ENCODE measurements at places on chromosomes 7 and 10.

DNA sequence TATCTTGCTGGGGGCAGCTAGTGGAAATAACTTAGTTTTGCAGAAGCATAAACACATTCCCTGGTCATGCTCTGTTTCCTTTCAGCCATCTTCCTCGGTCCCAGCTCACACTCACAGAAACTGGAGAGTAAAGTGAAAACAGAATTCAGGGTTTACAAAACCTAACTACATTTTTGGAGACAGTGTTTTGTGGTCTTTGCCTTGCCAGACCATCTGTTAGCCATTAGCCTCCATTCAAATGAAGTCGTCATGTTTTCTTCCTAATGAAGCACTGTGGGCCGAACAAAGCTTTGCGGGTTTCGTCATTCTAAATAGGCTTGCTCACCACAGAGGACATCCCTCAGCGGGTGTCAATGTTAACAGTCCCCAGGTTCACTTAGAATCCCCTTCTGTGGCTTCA lies 214.6 kb upstream of the TMEM72 start:
- no peak for DNase-seq

DNA sequence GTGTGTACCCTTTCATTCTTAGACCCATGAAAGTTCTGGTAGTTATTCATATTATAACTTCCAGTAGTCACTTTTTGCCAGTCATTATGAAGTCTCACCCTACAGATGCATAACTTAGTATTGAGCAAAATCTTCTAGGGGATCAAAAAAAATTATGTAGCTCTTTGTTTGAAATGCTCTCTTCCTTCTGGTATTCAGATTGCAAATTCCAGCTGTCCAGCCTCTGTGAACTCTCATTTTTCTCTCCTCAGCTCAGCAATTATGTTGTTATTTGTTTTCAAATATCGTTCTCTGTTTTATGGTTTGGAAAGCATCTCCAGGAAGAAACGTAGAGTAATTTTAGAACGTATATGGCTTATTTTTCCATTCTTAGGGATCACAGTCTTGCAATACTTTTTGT lies 442.5 kb downstream of the SEMA3D start:
- no peak for DNase-seq

DNA sequence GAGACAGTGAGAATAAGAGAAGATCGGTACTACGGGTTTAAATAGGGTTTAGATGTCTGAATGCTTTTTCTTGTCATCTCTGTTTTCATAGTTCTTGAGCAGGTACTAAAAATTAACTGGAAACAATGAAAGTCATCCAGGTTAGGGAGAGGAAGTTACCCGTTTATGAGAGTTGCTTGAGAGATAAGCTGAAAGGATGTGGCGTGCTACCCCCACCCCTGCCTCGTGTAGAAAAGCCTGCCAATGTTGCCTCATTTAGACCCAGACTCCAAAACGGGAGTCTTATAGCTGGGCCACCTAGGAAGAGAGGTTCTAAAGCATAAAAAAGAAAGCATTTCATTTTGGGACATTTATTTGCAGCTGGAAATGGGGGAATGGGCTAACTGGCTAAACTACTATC lies 10.2 kb downstream of the AKR1C4 start:
- no peak for DNase-seq

DNA sequence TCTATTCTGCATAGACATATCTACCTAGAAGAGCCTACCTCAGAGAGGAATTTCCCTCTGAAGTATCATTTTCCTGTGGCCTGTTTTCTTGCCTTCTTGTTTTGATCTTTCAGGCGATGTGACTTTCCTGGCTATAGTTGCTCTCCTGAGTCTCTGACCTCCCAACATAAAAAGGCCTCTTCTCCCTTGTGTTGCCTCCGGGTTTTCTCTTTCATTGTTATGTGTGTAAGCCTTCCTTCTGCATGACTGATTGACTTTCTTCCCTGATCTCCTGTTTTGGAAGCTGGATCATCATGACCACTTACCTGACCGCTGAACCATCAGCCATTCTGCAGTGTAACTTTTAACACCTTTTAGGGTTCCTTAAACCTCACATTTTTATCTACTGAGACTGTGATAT lies 441.5 kb upstream of the ETV1 start:
- no peak for DNase-seq

DNA sequence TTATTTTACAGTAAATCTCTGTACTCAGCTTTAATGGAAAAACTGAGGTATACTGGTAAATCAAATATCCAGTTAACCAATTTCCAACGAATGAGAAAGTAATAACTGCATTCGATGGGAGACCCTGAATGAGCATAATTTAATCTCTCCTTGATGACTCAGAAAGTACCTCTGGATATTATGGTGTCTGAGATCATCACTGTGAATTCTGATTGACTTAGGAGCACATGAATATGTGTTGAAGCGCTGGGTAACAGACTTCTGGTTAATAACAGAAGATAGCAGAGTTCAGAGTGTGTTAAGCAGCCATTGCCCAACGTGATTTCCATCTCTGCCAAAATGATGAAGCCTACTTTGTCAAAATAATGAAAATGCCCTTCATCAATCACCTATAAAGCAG lies 116.6 kb downstream of the NRP1 start:
- DNase-seq: no peak

DNA sequence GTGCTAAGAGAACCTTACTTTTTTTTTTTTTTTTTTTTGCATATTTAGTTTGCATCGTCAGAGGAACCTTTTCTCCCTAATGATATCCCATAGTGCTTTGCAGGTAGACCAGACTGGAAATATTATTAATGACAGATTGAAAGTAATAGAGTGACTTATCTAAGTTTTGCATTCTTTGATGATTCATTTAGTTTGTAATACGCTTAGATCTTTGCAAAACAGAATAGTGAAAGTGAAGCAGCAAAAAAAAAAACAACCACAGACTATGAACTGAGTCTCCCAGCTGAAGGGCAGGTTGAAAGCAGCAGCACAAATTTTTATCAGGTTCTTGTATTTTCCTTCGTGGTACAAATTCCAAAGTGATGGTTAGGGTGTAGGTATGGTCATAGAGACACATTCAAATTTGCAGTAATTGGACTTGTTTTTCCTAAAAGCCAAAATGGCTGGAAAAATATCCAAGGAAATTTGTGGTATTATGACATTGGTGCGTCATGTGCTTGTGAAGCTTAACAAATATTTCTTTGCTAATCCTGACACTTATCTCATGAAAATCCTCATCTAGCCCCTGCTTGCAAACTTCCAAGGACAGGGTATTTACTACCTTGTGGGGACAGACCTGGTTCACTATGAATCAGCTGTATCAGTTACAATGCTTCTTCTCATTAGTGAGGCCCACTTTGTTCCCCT lies 81.8 kb upstream of the CREB5 start:
- DNase-seq: no peak

GRCh38 chr7:142482891-142483658 lies 225.2 kb upstream of the PRSS58 start:
- DNase-seq: no peak

All from SIG-M5 (cell line).